Foreskin keratinocyte (primary cell): ENCODE measurements at places on chromosomes 2 and 18. TPM values are rescaled to one million over a fixed set of nuclear protein-coding genes. Genes with fewer than 3 reads are reported as not detected.

The ESCO1 gene
- total RNA-seq = 14.9 and 15.1 TPM in 2 replicates

The HNRNPA3 gene
- total RNA-seq = 140 and 159 TPM in 2 replicates

The CCDC148 gene
- 0.51 and 0.71 TPM in 2 replicates for total RNA-seq

The CIB4 gene
- not detected in 2 replicates for total RNA-seq

The CTLA4 gene
- not detected in 2 replicates for total RNA-seq

The C2orf78 gene
- not detected in 2 replicates for total RNA-seq

The MEIS1 gene
- 9.0 and 9.2 TPM in 2 replicates for total RNA-seq

The HOXD12 gene
- total RNA-seq = not detected in 2 replicates

The TLK1 gene
- total RNA-seq = 24.0 and 26.8 TPM in 2 replicates

The FSHR gene
- total RNA-seq = not detected in 2 replicates

The GCKR gene
- total RNA-seq = not detected in 2 replicates

The FBXO48 gene
- total RNA-seq = 1.6 TPM in 2 replicates

The KCTD1 gene
- total RNA-seq = 46.6 and 50.5 TPM in 2 replicates

The ZNF512 gene
- total RNA-seq = 12.7 and 13.5 TPM in 2 replicates

The CCDC102B gene
- total RNA-seq = 0.20 TPM in 1 of 2 replicates, not detected in the other

The G6PC2 gene
- not detected in 2 replicates for total RNA-seq

The ABCB6 gene
- total RNA-seq = 9.5 and 11.4 TPM in 2 replicates

The PROC gene
- total RNA-seq = 0.32 and 0.82 TPM in 2 replicates

The ASB18 gene
- total RNA-seq = not detected in 2 replicates

The OTX1 gene
- 3.8 and 4.5 TPM in 2 replicates for total RNA-seq

The ANKRD30BL gene
- total RNA-seq = not detected in 2 replicates

The CD302 gene
- 1.2 and 1.3 TPM in 2 replicates for total RNA-seq

The COL4A4 gene
- 0.49 and 1.5 TPM in 2 replicates for total RNA-seq

The GPR45 gene
- not detected in 2 replicates for total RNA-seq

The MBP gene
- 24.7 and 26.6 TPM in 2 replicates for total RNA-seq

The NBEAL1 gene
- total RNA-seq = 16.3 and 18.5 TPM in 2 replicates

The NEU2 gene
- total RNA-seq = not detected in 2 replicates

The RAD51AP2 gene
- 0.04 and 0.10 TPM in 2 replicates for total RNA-seq

The SIX2 gene
- not detected in 2 replicates for total RNA-seq

The TCF23 gene
- total RNA-seq = 0.03 and 0.04 TPM in 2 replicates

The RTP5 gene
- not detected in 2 replicates for total RNA-seq

The GNLY gene
- not detected in 2 replicates for total RNA-seq

The PPP3R1 gene
- 49.5 and 50.2 TPM in 2 replicates for total RNA-seq

The UGT1A1 gene
- 0.14 and 0.31 TPM in 2 replicates for total RNA-seq

The LRATD1 gene
- total RNA-seq = 8.0 and 9.5 TPM in 2 replicates

The MPP4 gene
- 0.88 and 1.3 TPM in 2 replicates for total RNA-seq

The PCARE gene
- not detected in 2 replicates for total RNA-seq

The NT5DC4 gene
- total RNA-seq = 0.07 TPM in 1 of 2 replicates, not detected in the other

The SRD5A2 gene
- not detected in 2 replicates for total RNA-seq
